A549 treated with dexamethasone at 1 μM for 4 hours (cell line): ENCODE measurements at places on chromosomes 16 and 17. TPM values are rescaled to one million over a fixed set of nuclear protein-coding genes. Genes with fewer than 3 reads are reported as not detected.

Gene C16orf74
- 11.6 to 14.9 TPM (median 13.1 TPM) in 5 replicates for total RNA-seq

Gene ADGRG3
- total RNA-seq = 0.43 to 0.71 TPM (median 0.62 TPM) in 5 replicates

Gene CCL16
- not detected in 5 replicates for total RNA-seq

Gene KCNJ2
- total RNA-seq = 0.03 to 0.11 TPM (median 0.06 TPM) in 5 replicates

Gene SEC14L1
- 62.7 to 89.7 TPM (median 74.6 TPM) in 5 replicates for total RNA-seq

Gene USB1
- 74.0 to 84.9 TPM (median 81.9 TPM) in 5 replicates for total RNA-seq

Gene ZP2
- total RNA-seq = not detected in 5 replicates

Gene CCDC200
- 0.14 TPM in 1 of 5 replicates, not detected in the others for total RNA-seq

Gene CLDN9
- total RNA-seq = 0.28 to 0.43 TPM (median 0.38 TPM) in 5 replicates

Gene MYO15A
- 0.26 to 0.82 TPM (median 0.53 TPM) in 5 replicates for total RNA-seq

Gene ZG16
- total RNA-seq = not detected in 5 replicates

Gene HSPB9
- not detected in 5 replicates for total RNA-seq

Gene TP53TG3
- 0.24 to 0.74 TPM (median 0.35 TPM) in 5 replicates for total RNA-seq

Gene OTOP2
- total RNA-seq = 0.04 to 0.09 TPM (median 0.06 TPM) in 4 of 5 replicates, not detected in the other

Gene PPL
- 4.2 to 7.5 TPM (median 6.4 TPM) in 5 replicates for total RNA-seq

Gene ANKRD40
- total RNA-seq = 46.8 to 56.6 TPM (median 50.2 TPM) in 5 replicates

Gene TLCD1
- 27.5 to 45.5 TPM (median 40.7 TPM) in 5 replicates for total RNA-seq

Gene CASKIN2
- total RNA-seq = 7.3 to 14.5 TPM (median 12.9 TPM) in 5 replicates

Gene MMP28
- 4.9 to 8.8 TPM (median 7.5 TPM) in 5 replicates for total RNA-seq

Gene SCN4A
- 0.02 to 0.08 TPM (median 0.07 TPM) in 5 replicates for total RNA-seq

Gene GLIS2
- total RNA-seq = 16.9 to 25.1 TPM (median 24.2 TPM) in 5 replicates

Gene TLCD3B
- 0.14 to 0.31 TPM (median 0.22 TPM) in 5 replicates for total RNA-seq
